Mammary epithelial cell (primary cell): ENCODE measurements at places on chromosomes 7 and 10.
A peak's percentile ranks its signal among the peaks of the same experiment; 100 is the strongest.

- no peak for DNase-seq
Observed at GRCh38 chr10:26430641-26431163, 7.4 kb upstream of the APBB1IP start.

DNA sequence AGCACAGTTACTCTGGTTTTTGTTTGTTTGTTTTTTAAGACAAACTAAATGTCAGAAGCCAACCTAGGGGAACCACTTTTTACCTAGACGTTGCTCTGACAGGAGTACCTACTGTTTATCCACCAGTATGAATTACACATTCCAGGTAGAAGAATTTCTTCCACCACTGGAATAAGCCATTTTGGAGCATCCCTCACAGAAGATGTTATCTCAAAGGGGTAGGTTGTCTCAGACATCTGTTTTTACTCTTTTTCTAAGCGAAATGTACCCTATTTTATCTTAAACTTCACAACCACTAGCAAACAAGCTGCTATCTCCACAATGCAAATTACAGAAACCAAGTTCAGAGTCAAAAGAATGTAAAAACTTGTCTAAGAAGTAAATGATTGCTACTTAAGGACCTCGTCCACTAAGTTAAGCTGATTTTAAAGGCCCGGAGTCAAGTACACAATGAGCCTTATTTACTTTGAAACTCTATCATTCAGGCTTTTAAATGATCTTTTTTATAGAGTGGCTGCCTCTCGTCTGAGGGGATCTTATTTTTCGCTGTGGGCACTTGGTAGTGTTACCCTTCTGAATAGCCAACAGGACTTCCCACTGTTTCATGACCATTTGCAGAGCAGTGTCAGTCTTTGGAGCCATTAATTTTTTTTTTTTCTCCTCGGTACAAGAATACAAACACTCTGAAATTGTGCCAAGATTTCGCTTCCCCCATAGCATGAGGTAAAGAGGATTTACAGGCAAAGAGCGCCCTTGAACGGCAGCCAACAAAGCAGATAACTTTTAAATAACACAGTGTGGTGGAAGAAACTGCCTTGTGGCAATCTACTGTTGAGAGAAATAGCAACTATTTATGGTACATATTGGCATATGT, 15.7 kb upstream of the ARMC3 start:
- DNase-seq = no peak

- DNase-seq = no peak
Observed at GRCh38 chr7:27240015-27240731, 2.4 kb upstream of the EVX1 start.

- peak; percentile 41 for DNase-seq
Observed at GRCh38 chr10:48526011-48526821, 78.7 kb downstream of the ARHGAP22 start.

GRCh38 chr10:126321440-126321839, 66.8 kb downstream of the ADAM12 start:
- no peak for DNase-seq

DNA sequence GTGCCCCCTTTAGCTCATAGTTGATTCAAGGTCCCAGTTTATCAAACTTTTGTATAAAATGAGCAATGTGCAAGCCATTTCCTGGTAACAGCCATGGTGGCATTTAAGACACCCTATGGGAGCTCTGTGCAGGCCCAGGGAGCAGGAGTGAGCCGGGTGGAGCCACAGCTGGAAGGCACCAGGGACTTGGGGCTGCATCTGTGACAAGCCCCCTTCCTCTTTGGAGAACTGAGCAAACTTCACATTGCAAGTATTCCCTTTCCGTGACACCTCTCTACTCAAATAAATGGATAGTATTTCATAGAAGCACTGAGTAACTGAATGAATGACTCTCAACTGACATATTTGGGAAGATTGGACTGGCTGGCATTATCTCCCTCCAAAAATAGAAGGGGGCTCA, 558.7 kb upstream of the FOXK1 start:
- DNase-seq = no peak

DNA sequence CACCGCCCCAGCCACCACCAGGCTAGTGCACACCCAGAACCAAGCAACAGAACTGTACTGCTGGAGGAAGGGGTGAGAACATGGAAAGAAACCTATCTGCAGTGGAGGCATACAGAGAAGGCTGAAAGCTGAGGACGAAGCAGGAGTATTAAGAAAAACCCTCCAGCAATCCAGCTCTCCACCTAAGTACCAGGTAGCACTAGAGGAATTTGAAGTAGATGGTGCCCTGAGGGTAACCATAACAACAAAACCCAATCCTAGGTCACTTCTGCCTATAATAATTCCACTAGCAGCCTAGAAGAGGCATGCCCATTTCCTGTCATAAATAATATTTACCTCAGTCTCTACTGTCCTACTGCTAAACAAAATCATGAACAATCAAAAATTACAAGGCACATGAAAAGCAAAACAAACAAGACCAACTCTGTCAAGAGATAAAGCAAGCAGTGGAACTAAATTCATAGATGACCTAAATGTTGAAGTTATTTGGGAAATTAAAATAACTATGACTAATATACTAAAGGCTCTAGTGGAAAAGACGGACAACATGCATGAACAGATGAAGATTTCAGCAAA, 51.1 kb downstream of the HYCC1 start:
- DNase-seq = no peak

GRCh38 chr10:119341459-119342301, 134.3 kb downstream of the GRK5 start:
- DNase-seq = peak; percentile 69

GRCh38 chr7:28263622-28264271, 83.2 kb upstream of the JAZF1 start:
- DNase-seq = no peak

- peak; percentile 14 for DNase-seq
Observed at GRCh38 chr10:7756360-7756992, 31.3 kb downstream of the KIN start.

DNA sequence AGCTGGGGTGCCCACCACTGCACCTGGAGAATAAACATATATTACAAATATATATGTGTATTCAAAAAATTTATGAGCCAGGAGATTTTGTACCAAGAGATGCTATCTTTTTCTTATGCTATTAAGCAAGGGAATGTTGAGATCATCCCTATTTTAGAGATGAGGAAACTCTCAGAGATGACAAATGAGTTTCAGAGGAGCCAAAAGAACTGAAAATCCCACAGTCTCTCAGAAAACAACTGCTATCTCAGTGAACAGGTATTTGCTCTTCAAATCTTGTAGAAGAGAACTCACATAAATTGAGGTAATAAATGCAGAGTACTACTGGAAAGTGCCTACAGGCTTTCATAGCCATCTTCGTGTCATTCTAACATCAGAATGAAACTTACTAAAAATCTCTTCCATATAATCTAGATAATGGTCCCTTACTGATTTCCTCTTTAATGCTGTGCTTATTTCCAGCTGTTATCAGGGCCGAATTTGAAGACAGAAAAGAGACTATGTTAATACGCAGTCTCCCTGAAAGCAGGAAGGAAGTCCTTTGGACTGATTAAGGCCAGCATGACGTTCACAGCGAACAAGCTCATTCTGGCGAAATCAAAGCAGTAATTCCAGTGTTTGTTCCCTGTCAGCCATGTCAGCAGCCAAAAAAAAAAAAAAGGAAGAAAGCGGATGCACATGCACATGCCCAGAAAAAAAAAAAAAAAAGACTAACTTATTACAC, 29.4 kb upstream of the ANAPC16 start:
- DNase-seq = peak; percentile 49

DNA sequence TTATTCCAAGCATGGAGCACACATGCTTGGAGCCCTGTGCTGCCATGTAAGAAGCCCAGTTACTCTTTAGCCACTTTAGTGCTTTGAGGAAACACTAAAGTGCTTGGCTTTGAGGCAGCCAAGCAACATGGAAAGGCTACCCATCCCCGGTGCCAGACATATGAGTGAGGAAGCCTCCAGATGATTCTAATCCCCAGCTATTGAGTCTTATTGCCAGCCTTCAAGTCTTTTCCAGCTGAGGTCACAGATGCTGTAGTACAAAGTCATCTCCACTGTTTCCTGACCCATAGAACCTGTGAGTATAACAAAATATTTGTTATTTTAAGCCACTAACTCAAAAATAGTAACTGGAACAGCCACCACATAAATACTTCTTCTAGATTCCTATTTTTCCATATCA, 91.4 kb upstream of the CYP26C1 start:
- no peak for DNase-seq

DNA sequence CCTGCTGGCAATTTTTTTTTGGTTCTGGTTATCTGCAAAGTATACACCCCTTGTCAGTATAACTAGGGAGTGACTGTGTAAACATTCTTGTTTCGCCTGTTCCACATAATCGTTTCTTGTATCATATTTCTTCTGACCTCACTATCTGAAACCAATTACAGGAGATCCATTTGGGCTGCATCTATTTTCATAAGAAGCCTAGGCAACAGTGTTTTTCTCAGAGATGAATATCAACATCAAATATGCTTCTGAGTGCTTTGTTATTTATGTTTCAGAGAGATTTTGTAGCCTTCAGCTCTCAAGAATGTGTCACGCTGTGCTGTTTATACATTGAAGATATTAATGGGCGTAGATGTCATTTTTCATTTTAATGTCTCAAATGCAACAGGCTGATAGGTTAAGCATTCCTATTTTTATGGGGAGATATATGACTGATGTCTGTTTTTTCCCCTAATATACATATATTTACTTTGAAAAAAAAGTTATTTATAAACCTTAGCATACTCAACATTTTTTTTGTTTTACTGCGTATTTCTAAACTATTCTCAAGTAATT, 115.5 kb downstream of the FOXP2 start:
- no peak for DNase-seq

DNA sequence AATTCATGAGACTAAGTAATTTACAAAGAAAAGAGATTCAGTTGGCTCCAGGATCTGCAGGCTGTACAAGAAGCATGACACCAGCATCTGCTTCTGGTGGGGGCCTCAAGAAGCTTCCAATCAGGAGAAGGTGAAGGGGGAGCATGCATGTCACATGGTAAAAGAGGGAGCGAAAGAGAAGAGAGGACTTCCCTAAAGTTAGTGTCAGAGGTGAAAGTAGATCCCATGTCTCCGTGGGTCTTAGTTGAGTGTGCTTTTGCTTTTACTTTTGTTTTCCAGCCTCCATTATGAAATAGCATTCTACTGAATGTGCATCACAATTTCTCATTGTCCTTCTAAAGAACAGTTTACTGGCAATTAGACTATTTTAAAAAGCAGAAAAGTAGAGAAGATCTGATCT, 213.6 kb upstream of the FZD1 start:
- no peak for DNase-seq

DNA sequence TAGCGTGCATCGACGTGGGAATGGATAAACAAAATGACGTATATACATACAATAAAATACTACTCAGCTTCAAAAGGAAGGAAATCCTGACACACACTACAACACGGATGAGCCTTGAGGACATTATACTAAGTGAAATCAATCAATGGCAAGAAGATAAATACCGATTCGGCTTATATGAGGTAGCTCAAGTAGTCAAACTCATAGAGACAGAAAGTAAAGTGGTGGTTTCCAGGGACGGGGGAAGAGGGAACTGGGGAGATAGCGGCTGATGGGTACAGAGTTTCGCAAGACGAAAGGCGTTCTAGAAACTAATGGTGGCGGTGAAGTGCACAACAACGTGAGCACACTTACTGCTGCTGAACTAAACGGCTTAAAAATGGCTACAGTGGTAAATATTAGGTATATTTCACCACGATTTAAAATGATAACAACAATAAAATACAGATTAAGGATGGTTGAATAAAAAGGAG, 516.7 kb downstream of the PARD3 start:
- DNase-seq = no peak

DNA sequence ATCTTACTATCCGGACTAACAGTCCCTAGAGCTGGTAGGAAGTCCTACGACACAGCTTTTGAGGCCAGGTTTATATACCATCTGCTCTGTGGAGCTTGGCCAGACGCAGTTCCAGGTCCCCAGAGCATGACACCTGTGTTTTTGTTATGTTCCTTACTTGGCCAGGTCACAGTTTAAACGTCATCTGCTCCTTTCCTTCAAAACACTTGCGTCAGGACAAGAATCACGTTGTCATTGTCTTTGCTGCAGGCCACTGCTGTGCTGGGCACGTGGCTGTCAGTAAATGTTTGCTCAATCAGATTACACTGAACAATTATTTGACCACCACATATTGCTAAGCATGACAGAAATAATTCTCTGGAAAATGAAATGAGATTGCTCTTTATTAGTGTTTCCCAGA, 23.9 kb downstream of the SLC18A2 start:
- DNase-seq = no peak

DNA sequence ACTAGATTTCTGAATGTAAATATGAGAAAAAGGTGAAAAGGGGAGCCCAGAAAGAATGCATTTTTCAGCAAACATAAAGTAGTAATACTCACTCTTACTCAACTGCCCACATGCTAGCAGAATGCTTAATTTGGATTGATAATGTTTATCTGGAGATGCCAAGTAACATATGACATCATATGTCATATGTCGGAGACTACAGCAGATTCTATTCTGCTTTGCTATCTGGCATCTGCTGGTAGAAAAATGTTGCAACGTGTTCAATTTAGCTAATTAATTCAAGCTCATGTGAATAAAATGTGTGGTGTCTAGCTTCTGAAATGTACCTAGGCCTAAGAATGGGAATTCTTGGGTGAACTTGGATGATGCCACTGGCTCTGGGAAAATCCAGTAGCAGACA, 4.5 kb downstream of the BBIP1 start:
- DNase-seq = no peak

- peak; percentile 24 for DNase-seq
Observed at GRCh38 chr7:94449151-94449725, 54.5 kb downstream of the COL1A2 start.
